Hepatic stellate cell (primary cell): ENCODE measurements at places on chromosomes 4 and X.

GRCh38 chr4:35066406-35066805 lies 1177.9 kb downstream of the ARAP2 start:
- no peak for DNase-seq

DNA sequence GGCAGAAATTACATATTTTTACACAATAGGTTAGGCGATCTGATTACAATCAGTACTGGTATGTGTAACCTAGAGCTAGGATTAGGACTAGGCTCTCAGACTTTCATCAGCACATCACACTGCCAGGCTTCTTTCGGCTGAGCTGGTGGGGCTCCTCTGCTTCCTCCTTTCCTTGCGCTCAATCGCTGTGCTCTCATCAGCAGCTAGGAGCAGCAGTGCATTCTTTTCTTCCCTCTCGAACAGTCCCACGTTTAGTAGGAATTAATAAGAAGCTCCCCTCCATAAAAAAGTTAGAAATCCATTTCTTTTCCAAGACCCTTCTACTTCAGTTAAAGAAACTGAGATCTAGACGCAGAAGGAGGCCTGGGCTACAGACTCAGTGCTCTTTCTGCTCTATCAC lies 350.4 kb downstream of the SPRY1 start:
- peak; percentile 29 for DNase-seq

DNA sequence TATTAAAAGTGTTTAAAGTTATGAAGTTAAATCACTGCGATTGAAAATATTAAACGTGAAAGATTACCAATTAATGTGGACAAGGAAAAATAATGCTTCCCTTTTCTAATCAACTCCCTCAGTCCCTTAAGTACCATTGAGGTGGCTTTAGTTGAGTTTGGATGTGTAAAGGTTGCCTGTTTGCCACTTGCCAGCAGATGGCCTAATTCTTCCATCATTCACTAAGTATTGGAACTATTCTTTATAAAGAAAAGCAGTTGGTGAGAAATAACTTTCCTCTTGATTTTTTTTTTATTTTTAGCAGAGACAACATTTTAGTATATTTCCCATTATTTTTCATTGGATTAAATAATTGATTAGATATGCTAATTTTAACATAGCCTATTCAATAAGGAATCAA lies 295.9 kb upstream of the TACR3 start:
- DNase-seq, result no peak

GRCh38 chrX:86421771-86422170 lies 273.5 kb downstream of the DACH2 start:
- no peak for DNase-seq

DNA sequence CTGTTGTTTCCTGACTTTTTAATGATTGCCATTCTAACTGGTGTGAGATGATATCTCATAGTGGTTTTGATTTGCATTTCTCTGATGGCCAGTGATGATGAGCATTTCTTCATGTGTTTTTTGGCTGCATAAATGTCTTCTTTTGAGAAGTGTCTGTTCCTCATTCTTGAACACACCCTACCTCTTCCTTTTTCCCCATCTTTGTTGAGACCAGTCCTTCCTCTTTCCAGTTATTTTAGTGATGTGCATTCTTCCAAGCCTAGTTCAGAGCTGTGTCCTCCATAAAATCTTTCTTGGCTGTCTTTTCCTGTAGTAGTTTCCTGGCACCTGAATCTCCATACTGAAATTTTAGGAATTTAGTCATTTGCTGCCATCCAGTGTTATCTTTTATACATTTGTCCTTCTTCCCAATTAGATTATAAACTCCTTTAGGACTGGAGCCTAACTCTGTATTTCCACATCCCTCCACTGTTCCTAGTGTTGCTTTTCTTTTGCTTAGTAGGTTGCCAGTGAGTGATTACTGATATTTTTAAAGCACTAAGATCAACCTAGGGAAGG lies 11.4 kb downstream of the FHIP1A start:
- DNase-seq, result no peak

GRCh38 chrX:100424012-100424411 lies 13.9 kb upstream of the PCDH19 start:
- DNase-seq, result no peak

GRCh38 chr4:1508161-1509160 lies 102.2 kb upstream of the NKX1-1 start:
- DNase-seq, result no peak

DNA sequence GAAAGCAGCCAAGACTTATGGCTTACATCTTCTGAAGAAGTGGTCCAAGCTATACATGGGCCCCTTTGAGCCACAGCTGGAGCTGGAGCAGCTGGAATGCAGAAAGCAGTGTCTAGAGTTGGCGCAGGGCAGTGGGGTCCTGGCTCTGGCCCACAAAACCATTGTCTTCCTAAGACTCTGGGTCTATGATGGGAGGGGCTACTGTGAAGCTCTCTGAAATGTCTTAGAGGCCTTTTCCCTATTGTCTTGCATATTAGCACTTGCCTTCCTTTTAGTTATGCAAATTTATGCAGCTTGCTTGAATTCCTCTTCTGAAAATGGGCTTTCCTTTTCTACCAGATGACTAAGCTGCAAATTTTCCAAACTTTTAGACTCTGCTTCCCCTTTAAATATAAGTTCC lies 15.3 kb downstream of the NPY1R start:
- DNase-seq, result no peak

DNA sequence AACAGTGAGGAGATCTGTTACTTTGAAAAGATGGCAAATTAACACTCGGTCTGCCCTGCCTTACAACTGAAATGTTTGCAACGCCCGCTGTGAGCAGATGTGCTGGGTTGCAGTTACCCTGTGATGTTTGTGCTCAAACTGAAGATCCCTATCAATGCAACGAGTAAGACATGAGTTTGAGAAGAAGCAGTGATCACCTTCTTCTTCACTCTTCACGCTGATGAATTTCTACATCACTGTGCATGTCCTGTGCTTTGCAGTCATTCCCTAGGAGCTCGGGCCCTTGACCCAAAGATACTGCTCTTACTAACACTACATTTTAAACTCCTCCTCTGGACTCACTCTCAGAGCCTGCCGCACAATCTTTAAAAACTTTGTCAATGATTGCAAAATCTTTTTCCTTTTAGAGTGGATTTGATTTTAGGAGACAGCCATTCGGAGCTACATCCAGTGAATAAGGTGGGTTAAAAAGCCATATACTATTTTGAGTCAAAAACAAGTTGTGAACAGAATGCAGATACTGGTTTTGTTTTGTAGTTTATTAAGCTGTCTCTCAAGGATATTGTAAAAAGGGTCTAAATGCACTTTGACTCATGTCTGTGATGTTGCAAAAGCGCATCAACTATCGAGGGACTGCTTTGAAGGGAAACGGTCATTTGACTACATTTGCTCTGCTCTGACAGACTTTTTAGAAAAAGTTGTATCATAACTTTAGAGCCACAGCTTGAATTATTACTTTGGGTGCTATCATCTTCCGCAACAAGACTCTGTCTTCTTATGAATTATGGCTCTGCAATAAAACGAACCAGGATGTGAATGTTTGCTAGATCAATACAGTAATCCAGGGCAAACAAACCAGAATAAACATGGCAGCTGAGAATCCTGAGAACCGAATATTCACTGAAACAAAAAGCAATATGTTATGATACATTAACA lies 5.7 kb upstream of the RHOH start:
- no peak for DNase-seq

DNA sequence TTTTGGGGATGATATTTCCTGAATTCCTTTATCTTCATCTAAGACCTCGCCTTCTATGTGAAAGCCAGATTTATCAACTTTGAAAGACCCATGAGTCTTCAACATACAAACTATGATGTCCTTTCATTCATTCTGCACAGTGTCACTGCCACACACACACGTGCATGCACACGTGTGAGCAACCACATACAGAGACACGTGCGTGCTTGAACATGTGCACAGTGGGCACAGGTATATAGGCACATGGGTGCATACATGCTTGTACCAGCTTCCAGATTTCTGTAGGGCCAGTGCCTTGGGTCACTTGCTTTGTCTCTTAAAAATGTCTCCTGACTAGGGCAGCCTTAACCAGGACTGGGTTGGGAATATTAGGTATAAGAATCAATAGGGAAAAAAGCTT lies 49.1 kb upstream of the RBPJ start:
- no peak for DNase-seq

DNA sequence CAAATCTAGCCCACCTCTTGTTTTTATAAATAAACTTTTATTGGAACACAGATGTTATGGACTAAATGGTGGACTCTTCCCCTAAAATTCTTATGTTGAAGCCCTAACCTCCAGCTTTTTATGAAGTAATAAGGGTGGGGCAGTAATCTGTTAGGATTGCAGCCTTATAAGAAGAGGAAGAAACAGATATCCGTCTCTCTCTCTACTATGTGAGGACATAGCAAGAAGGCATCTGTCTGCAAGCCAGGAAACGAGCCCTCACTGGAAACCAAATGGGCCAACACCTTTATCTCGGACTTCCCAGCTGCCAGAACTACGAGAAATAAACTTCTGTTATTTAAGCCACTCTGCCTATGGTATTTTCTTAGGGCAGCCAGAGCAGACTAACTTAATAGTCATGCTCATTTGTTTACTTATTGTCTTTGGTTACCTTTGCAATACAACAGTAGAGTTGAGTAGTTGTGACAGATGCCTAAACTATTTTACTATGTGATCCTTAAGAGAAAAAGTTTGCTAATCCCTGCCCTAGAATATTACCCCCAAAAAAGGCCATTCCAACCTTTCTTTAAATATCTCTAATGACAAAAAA lies 67.4 kb downstream of the MANBA start:
- DNase-seq, result no peak

GRCh38 chrX:46759645-46759974 lies 692 bp upstream of the SLC9A7 start:
- peak; percentile 9 for DNase-seq

DNA sequence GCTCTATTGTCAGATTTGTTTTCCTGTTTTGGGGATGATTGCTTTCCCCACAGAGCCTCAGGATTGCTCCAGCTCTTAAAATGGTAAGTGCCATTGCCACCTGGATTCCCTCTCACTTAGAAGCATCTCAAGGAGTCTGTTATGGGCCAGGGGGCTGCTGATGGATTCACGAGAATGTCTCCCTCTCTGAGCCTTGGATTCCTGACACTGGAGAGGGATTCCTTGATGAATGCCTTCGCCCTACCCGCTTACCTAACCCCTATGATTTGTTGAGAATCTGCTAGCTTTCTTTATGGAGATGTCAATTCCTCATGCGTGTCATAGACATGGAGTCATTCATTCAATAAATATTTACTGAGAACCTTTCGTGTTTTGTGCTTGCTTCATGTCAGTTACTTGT lies 36.9 kb upstream of the TENM3 start:
- no peak for DNase-seq

- DNase-seq, result no peak
Measured at GRCh38 chrX:39473812-39474211, 623.9 kb downstream of the BCOR start.

- peak; percentile 84 for DNase-seq
Measured at GRCh38 chr4:76803522-76803921, 94.4 kb downstream of the SOWAHB start.

DNA sequence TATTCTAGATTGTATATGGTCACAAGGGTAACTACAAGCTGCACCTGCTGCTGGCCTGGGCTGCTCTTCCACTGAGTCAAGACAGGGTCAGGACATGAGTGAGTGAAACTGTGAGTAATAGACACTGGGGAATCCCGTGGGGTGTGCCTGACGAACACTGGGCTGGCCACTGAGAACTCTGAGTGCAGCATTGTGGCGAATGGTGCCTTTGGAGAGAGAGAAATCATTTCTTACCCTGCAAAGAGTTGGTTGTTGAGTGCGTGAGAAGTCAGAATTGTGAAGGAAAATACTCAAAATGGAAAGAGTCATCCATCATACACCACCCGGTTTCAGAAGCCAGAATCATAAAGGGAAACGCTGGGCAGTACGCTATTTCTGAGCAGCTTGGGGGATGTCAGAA lies 43.1 kb upstream of the LSM6 start:
- DNase-seq, result no peak

DNA sequence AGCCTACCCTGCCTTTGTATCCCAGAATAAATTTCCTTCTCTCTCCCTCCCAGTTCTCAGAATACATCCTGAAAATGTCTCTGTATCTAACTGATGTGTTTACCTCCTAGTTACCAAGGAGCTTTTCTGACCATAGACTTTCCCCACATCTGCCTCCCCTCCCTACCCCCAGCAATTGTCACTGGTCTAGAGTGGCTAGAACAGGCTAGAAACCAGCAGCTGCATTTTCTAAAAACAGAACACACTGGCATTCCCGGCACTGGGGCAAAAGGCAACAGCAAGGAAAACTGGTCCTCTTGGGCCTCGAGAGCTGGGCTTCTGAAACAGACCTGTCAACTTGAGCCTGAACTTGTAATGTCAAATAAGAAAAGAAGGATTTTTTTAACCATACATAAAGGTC lies 16.4 kb downstream of the TASL start:
- no peak for DNase-seq

GRCh38 chrX:134374294-134374693 lies 85.7 kb upstream of the HPRT1 start:
- no peak for DNase-seq

GRCh38 chr4:145565328-145565727 lies 53.9 kb upstream of the MMAA start:
- DNase-seq, result no peak

GRCh38 chr4:911871-912490 lies 20.1 kb downstream of the GAK start:
- DNase-seq, result no peak
